ENCODE measurements at places on chromosomes 5 and 9.

DNA sequence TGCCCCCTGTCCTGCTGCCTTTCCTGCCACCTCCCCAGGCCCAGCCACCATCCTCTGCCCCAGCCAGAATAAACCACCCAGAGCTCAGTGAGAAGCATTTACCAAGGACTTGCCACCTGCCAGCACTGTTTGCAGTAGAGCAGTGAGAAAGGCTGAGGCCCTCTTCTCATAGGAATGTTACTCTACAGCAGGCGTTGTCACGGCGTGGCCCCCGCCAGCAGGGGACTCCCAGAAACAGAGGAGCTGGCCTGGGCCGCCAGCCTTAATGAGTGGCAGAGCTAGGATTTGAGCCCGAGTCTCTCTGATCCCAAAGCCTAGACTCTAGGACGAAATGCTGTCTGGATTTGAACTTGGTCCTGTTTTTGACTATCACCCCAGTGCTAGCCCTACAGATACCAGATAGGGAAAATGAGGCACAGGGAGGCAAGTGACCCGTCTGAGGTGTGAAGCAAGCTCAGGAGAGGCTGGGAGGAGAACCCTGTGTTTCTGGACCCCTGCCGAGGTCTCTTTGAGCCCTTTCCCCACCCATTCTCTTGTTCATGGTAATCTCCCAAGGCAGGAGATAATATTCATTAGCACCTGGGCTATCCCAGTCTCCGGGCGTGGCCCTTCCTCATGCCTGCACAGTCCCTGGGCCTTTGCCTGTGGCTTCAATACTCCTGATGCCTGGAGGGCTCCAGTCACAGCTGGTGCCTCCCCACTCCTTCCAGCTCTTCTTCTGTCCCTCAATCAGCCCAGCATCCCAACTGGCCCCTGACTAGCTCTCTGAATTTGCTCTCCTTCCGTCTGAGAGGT is 30.7 kb downstream of the HRH2 start:
- DNase-seq: no peak

DNA sequence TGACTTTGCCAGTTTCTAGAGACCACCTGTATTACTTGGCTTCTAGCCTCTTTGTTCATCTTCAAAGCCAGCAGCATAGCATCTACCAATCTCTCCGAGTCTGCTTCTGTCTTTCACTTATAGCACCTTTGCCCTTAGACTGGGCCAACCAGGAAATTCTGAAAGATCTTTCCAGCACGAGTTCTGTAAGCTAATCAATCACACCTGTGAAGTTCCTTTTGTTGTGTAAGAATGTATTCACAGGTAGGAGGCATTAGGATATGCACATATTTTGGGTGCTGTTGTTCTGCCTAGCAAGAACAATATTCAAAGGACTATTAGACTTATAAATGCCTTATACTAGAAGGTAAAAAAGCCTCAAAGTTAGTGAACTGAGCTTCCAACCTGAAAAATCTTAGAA is 232.1 kb downstream of the CDH12 start:
- DNase-seq: no peak

- no peak for DNase-seq
Observed at GRCh38 chr5:32014096-32014745, 159.9 kb downstream of the GOLPH3 start.

- no peak for DNase-seq
Observed at GRCh38 chr9:30125881-30126280, 2258.6 kb upstream of the ACO1 start.

- DNase-seq: no peak
Observed at GRCh38 chr9:118976160-118976559, 393.1 kb downstream of the BRINP1 start.

Measured in CD4-positive, alpha-beta T cell treated with Interleukin-6 at 100 ng/mL for 8 hours (primary cell).